ENCODE measurements at places on chromosomes 1 and 21.

- DNase-seq = no peak
These were observed 10.0 kb upstream of the RAB7B start for GRCh38 chr1:206013026-206013795.

GRCh38 chr21:36910581-36911307 is 55.7 kb downstream of the HLCS start:
- no peak for DNase-seq

DNA sequence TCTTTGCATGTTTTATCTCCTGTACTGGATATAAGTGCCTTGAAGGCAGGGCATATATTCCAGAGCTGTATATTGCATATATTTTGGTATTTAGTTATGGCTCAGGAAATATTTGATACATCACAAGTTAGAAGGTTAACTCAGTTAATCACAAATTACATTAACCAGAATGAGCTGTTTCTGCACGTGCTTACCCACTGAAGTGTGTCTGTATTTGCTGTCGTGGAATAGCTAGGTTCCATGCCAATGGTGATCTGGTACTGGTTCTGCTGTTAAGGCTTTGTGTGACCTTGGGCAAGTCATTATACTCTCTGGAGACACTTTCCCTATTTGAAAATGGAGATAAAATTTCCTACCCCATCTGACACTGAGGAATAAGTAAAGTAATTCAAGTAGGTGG is 50.7 kb downstream of the OSBPL9 start:
- no peak for DNase-seq

DNA sequence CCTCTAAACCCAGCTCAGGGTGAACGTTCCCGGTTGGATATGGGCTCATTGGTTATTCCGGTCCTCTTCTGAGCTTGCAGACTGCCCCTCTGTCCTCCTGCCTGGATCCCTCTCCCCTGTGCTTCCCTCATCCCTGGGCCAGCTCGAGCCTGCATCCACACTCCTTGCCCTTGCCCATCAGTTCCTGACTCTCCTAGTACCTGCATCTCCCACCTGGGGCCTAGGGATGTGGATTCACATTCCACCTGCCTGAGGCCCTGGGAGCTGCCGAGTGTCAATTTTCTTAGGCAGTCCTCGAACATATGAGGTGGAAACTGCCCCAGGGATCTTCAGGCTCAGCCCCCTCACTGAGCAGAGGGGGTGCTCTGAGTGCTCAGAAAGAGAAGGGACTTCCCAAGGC is 252.2 kb downstream of the GRIK3 start:
- DNase-seq = no peak

GRCh38 chr1:194477908-194478307 is 1291.5 kb upstream of the B3GALT2 start:
- DNase-seq = no peak

DNA sequence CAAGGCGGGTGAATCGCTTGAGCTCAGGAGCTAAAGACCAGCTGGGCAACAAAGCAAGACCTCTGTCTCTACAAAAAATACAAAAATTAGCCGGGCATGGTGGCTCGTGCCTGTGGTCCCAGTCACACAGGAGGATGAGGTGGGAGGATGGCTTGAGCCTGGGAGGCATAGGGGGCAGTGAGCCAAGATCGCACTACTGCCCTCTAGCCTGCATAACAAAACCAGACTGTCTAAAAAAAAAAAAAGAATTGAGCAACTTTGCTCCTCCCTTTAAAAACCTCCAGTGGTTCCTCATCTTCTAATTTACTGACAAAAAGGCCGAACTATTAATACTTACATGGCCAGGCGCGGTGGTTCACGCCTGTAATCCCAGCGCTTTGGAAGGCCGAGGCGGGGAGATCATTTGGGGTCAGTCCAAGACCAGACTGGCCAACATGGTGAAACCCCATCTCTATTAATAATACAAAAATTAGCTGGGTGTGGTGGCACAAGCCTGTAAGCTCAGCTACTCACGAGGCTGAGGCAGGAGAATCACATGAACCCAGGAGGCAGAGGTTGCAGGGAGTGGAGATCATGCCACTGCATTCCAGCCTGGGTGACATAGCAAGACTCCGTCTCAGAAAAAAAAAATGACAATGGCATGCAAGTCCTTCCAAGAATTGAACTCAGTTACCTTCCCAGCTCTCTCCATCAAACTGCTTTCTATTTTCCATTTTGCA is 4.4 kb downstream of the ACBD3 start:
- DNase-seq = no peak

DNA sequence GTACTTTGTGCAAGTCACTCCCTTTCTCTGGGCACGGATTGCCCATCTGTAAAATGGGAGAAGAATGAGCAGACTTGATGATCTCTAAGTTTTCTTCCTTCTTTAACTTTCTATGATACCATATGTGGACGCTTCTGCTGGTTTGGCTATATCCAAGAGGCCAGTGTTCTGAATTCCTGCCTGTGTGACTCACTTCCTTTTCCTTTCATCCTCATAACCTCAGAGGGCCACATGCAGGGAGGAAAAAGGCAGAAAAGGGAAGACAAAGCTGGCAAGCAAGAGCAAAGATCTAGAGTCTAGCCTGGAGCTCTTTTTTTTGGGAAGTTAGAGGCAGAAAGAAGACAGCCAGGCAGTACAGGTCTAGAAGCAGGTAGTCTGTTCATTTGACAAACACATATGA is 151.2 kb downstream of the OMA1 start:
- no peak for DNase-seq

All from stimulated activated CD4-positive, alpha-beta T cell treated with anti-CD3 and anti-CD28 coated beads, Interleukin-15, amount 100 ng/mL, for 1 hour (primary cell).